ENCODE measurements at places on chromosomes 5 and 9. TPM values are rescaled to one million over a fixed set of nuclear protein-coding genes. Genes with fewer than 3 reads are reported as not detected.

The CD74 gene
- 2,961 TPM for total RNA-seq

The ISL1 gene
- not detected for total RNA-seq

The BAAT gene
- total RNA-seq = 1.0 TPM

The IRX2 gene
- total RNA-seq = 56.4 TPM

The SLC46A2 gene
- 17.0 TPM for total RNA-seq

The IRX1 gene
- 7.5 TPM for total RNA-seq

The HSPB3 gene
- total RNA-seq = 1.1 TPM

The PCDHAC1 gene
- 3.7 TPM for total RNA-seq

The TOMM5 gene
- total RNA-seq = 60.7 TPM
